Fibroblast of villous mesenchyme (primary cell): ENCODE measurements at places on chromosomes 6 and 20. TPM values are rescaled to one million over a fixed set of nuclear protein-coding genes. Genes with fewer than 3 reads are reported as not detected.
A peak's percentile ranks its signal among the peaks of the same experiment; 100 is the strongest.

GRCh38 chr6:121216928-121217327 lies 117.4 kb downstream of the TBC1D32 start:
- DNase-seq: peak; percentile 85

GRCh38 chr6:24990236-24990845 lies 54.6 kb upstream of the RIPOR2 start:
- no peak for DNase-seq

GRCh38 chr6:119148825-119149525 lies 70.5 kb upstream of the FAM184A start:
- DNase-seq: no peak

DNA sequence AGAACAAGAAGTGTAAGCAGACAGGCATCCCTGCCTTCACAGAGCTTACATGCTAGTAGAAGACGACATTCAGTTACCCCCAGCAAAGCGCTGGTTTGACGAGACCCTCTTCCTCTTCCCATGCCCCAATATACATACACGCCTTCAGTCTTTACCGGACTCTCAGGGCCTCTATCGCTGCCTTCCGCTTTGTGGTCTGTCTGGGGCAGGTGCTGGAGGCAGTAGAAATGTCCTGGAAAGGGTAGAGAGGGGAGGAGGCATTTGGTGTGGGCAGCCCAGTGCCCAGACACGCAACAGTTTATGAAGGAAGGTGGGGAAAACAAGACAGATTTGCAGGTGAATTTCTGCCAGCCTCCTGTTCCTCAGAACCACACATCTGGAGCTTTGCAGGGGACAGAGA lies 6.0 kb downstream of the SMPD2 start:
- no peak for DNase-seq

RGL2 gene
- total RNA-seq: 13.0 and 23.2 TPM in 2 replicates

DNA sequence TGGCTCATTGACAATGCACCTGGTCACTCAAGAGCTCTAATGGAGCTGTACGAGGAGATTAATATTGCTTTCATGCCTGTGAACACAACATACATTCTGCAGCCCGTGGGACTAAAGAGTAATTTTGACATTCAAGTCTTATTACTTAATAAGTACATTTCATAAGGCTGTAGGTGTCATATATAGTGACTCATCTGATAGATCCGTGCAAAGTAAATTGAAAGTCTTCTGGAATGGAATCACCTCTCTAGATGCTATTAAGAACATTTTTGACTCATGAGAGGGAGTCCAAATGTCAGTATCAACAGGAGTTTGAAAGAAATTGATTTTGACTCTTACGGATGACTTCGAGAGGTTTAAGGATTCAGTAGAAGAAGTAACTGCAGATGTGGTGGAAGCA lies 267.9 kb downstream of the CLVS2 start:
- no peak for DNase-seq

TBXT gene
- not detected in 2 replicates for total RNA-seq

- no peak for DNase-seq
These were observed 3.9 kb downstream of the PTPRK start for GRCh38 chr6:128516514-128516898.

GRCh38 chr6:113329942-113330635 lies 527.1 kb upstream of the MARCKS start:
- no peak for DNase-seq

DNA sequence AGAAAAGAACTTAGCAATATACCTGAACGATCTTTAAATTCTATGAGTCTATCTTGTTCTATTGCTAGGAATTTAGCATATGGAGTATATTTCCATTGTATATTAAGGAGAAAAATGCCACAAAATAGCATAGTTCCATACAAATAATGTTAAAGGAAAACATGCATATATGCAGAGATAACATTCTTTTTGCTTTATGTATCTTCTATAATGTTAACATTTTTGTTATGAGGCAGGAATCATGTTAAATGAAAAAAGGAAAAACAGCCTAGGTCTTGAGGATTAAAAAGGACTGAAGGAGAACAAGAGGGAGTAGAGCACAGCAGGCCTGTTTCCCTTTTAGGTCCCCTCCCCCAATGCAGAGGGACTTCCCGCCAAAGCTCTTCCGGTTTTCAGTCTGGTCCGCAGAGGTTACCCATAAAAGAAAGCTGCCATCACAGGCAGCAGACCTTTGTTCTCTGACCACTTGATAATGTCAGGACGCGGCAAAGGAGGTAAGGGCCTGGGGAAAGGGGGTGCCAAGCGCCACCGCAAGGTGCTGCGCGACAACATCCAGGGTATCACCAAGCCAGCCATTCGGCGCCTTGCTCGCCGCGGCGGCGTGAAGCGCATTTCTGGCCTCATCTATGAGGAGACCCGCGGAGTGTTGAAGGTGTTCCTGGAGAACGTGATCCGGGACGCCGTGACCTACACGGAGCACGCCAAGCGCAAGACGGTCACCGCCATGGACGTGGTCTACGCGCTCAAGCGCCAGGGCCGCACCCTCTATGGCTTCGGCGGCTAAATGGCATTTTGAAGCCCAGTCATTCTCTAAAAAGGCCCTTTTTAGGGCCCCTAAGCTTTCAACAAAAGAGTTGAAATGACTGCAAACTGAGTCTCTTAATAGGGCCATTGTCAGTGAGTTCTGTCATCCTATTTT lies 108.4 kb upstream of the PRSS16 start:
- peak; percentile 32 for DNase-seq

GRCh38 chr20:44938637-44939036 lies 21.6 kb downstream of the TOMM34 start:
- DNase-seq: no peak

GRCh38 chr6:42104804-42105125 lies 37.7 kb downstream of the C6orf132 start:
- DNase-seq: no peak

DNA sequence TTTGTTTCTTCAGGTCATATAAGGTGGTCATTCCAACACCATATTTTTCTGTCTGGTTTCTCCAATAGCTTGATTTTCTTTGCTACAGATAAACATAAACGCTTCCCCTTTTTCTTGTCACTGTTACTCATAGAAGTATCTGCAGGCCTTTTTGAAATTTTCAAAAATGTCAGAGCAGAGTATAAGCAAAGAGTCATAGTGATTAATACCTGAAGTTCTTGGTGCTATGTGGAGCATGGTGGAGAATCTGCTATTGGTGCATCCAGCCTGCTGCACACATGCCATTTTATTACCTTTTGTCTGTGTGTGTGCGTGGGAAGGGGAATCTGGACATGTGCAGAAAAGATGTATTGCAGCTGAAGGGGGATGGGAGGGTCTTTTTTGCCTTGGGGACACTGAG lies 19.7 kb downstream of the STX11 start:
- DNase-seq: no peak

- no peak for DNase-seq
These were observed 79.5 kb upstream of the SLCO4A1 start for GRCh38 chr20:62562831-62563230.

GRCh38 chr6:66838764-66839163 lies 1131.7 kb upstream of the EYS start:
- DNase-seq: peak; percentile 17

DNA sequence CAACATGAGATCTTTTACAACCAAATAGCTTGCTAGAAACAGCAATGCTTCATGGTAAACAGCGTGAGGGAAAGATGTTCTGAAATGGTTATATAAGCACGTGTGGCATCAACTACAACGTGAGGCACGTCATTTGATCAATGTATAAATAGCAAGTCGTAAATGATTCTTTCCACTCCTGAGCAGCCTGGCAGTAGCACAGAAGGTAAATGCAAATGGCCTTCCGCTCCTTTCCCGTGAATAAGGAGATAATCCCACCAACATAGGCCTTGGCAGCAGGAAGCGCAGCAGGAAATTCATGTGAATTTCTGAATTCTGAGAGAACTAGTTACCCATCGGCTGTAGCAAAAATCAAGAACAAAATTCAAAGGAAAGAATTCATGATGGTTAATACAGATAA lies 17.0 kb downstream of the RPS6KA2 start:
- no peak for DNase-seq

PAK5 gene
- total RNA-seq: not detected in 2 replicates

GRCh38 chr6:20124545-20124944 lies 87.7 kb downstream of the MBOAT1 start:
- DNase-seq: no peak

DNA sequence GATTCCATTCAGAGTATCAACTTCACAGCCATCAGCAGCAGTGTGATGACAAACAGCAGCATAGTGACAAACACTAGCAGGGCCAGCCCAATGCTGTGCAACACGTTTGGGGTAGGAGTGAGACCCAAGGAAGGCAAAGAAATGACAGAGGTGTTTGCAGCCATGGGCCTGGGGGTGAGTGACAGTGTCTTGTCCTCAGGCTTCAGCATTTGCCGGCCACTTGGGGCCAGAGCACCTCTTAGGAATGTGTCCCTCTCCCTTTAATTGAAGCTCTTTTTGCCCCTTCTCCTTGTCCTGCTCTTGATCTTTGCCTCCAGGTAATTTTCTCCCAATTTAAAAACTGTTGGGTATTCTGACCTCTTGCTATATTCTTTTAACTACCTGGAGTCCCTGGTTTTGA lies 84.4 kb downstream of the HS3ST5 start:
- DNase-seq: no peak

- no peak for DNase-seq
These were observed 33.1 kb downstream of the MDFI start for GRCh38 chr6:41671376-41671775.

- no peak for DNase-seq
These were observed 44.4 kb downstream of the ZNF292 start for GRCh38 chr6:87199787-87200186.

- no peak for DNase-seq
These were observed 5.2 kb downstream of the GTSF1L start for GRCh38 chr20:43721429-43722152.

GRCh38 chr6:128713461-128713860 lies 169.5 kb upstream of the LAMA2 start:
- peak; percentile 55 for DNase-seq

- peak; percentile 17 for DNase-seq
These were observed 1.6 kb upstream of the TOMM6 start for GRCh38 chr6:41785689-41786450.

DNA sequence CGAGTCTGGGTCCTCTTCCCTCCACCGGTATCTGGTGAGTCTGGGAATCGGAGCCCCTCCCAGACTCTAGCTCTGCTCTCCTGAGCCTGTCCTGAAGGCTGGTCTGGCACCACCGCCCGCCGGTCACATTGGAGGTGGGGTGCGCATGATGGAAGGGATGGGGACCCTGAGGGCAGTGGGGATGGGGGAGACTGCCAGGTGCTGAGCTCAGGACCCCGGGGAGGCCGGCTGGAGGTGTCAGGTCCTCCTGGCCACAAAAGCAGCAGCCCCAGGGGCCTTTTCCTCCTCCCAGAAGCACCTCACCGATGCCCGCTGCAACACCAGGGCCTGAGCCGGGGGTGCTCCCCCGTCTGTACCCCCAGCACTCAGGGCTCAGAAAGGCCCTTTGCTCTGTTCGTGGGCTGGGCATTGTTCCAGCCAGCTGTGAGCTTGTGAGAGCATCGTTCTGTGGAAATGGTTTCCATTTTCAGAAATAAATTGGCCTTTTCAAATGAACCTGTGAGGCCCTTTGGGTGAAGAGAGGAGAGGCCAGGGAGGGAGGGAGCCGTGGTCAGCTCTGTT lies 2.5 kb upstream of the NPBWR2 start:
- no peak for DNase-seq

DNA sequence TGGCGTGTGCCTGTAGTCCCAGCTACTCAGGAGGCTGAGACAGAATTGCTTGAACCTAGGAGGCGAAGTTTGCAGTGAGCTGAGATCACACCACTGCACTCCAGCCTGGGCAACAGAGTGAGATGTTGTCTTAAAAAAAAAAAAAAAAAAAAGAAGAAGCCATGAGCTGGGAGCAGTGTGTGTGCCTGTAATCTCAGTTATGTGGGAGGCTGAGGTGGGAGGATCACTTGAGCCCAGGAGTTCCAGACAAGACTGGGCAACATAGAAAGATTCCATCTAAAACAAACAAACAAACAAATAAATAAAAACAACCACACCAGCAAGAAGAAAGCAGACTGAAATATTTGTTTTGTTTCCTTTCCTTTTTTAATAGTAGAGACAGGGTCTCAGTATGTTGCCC lies 62.2 kb upstream of the KIF13A start:
- DNase-seq: no peak

OR2J3 gene
- total RNA-seq: under 0.01 TPM in 1 of 2 replicates, not detected in the other

- no peak for DNase-seq
These were observed 63.7 kb downstream of the EFCAB8 start for GRCh38 chr20:32922466-32922865.

GRCh38 chr6:52642368-52642767 lies 28.5 kb upstream of the TMEM14A start:
- no peak for DNase-seq

GRCh38 chr6:136846046-136846445 lies 23.7 kb downstream of the PEX7 start:
- DNase-seq: peak; percentile 79

DNA sequence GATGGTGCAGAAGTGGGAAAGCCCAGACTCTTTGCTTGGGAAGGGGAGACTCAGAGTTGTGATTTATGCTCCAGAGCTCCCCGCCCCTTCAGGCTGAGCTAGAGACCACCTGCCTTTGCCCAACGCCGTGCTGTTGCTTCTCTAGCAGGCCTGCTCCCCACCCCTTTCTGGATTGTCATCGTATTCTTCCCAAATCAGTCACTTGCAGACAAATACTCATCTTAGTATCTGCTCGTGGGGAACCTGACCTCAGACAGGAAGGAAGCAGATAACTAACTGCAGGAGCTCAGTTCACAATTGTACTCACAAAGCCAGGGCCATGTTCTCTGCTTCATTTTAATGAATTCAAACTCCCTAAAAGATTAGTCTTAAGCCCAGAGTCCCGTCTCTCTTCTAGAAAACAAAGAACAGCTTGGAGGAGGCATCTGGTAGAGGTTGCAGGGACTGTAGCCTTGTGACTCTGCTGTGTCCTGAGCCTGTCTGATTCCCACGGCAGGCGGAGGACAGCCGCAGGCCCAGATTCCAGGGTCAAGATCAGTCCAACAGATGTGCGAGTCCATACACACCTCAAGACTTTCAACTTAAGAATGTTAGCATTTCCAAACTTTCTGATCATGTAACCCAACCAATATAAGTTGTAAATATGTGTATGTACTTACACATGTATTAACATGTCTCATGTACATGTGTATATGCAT lies 57.2 kb upstream of the GGTLC1 start:
- DNase-seq: no peak

DNA sequence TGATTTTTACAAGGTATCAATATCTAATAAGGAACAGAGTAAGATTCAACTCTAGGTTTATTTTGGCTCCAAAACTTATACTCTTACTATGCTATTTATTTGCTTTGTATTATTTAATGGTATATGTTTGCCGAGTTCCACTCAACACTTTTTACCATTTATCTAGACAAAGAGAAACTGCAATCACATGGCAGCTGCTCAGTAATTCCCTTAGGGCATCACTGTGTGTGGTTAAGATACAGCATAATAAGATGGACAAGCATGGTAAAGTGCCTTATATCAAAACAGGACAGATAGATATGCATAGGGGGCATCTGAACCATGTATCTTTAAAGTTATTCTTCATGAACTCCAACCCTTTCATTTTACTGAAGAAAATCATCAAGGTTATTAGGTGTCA lies 483.0 kb upstream of the ID4 start:
- no peak for DNase-seq

- no peak for DNase-seq
These were observed 36.2 kb downstream of the RSPO4 start for GRCh38 chr20:965956-966355.

GRCh38 chr20:45056473-45057173 lies 44.3 kb downstream of the KCNS1 start:
- DNase-seq: no peak
